Uterus (tissue), 4 donors: ENCODE measurements at places on chromosomes 11 and 22. TPM values are rescaled to one million over a fixed set of nuclear protein-coding genes. Genes with fewer than 3 reads are reported as not detected.
A peak's percentile ranks its signal among the peaks of the same experiment; 100 is the strongest.

Gene NECTIN1
- total RNA-seq = 1.3 TPM

Gene LINC01488
- not detected for total RNA-seq

Gene SPON1
- 22.5 TPM for total RNA-seq

Gene MIAT
- 5.3 TPM for total RNA-seq

Gene P2RY6
- 0.76 TPM for total RNA-seq

Gene RAB36
- 18.2 TPM for total RNA-seq

Gene CHCHD10
- total RNA-seq = not detected

Gene BARX2
- not detected for total RNA-seq

Gene MPPED2
- 16.3 TPM for total RNA-seq

Gene WNT11
- 16.7 TPM for total RNA-seq

Gene PGA5
- total RNA-seq = not detected

Gene OR2D2
- total RNA-seq = not detected

Gene HBG1
- not detected for total RNA-seq

GRCh38 chr22:19103880-19104821 lies 18.1 kb downstream of the DGCR2 start:
- H3K4me3 ChIP-seq = no peak overlapping the region
- no peaks in the 10 kb centered on the region for H3K27me3 ChIP-seq
- no peak for DNase-seq
- H3K4me1 ChIP-seq = no peaks in the 10 kb centered on the region

DNA sequence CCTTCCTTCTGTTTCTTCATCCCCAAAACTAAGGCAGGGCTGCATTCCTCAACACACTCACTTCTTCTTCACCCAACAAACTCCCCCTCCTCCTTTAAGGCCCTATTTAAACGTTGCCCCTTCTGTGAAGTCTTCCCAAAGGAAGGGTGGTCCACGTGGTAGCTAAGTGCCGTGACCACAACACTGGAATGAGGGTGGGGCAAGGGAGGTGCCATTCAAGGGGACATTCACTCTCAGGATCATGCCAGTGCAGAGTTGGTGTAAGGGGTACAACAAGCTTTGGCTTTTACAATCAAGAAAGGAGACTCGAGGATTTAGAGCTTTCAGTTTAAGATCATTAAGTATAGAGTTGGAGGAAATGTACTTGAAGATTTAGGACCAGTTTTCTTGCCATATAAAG lies 8.0 kb upstream of the MS4A10 start:
- no peak overlapping the region for H3K4me3 ChIP-seq
- no peaks in the 10 kb centered on the region for H3K27me3 ChIP-seq
- no peak overlapping the region for H3K27ac ChIP-seq
- no peaks in the 10 kb centered on the region for H3K36me3 ChIP-seq
- no peaks in the 10 kb centered on the region for H3K4me1 ChIP-seq
- DNase-seq = no peak

DNA sequence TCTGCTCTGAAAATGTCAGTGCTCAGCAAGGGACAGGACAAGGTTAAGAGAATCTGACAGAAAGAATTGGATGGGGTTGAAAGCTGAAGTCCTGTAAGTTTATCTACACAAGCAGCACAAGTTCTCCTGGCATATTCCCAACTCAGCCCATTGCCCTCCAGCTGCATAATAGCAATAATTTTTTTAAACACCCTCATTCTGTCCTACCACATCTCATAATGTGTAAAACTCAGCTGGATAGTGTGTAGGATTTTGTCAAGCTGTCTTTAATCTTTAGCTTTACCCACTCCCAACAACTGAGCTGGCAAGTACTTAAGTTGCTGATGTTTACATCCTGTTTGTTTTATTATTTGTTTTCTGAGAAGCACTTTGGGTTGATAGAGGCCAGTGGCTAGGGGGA lies 158.9 kb downstream of the CADM1 start:
- H3K4me1 ChIP-seq = no peaks in the 10 kb centered on the region
- H3K27me3 ChIP-seq = no peaks in the 10 kb centered on the region
- H3K4me3 ChIP-seq = no peak overlapping the region
- no peak overlapping the region for H3K27ac ChIP-seq

GRCh38 chr11:93651052-93651451 lies 10.4 kb upstream of the CEP295 start:
- H3K27me3 ChIP-seq = no peaks in the 10 kb centered on the region
- no peak overlapping the region for H3K27ac ChIP-seq
- no peak for DNase-seq
- no peaks in the 10 kb centered on the region for H3K4me1 ChIP-seq
- no peak overlapping the region for H3K4me3 ChIP-seq
- H3K36me3 ChIP-seq = no peaks in the 10 kb centered on the region

DNA sequence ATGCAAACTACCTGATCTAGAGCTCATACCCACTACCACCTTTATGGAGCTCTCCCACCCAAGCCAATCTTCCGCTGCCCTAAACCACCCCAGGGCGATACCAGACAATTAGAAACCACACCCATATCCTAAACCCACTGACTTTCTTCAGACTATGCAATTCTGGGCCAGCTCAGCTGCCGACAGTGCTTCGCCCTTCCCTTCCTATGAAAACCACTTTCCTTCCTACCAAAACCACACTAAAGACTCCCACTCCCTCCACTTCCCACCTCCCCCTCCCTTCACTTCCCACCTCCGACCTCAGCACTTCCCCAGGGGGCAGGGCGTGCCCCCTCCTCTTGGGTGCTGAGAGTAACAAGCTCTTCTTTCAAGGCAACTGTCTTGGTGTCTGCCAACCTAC lies 25.1 kb downstream of the B3GAT1 start:
- H3K4me1 ChIP-seq = no peaks in the 10 kb centered on the region
- H3K4me3 ChIP-seq = no peak overlapping the region
- no peak for DNase-seq
- H3K27ac ChIP-seq = no peak overlapping the region

GRCh38 chr22:24337894-24338645 lies 67.4 kb downstream of the SPECC1L start:
- no peak overlapping the region for H3K27ac ChIP-seq
- H3K4me3 ChIP-seq = no peak overlapping the region
- H3K4me1 ChIP-seq = no peaks in the 10 kb centered on the region
- DNase-seq = no peak
- no peaks in the 10 kb centered on the region for H3K27me3 ChIP-seq
- no peaks in the 10 kb centered on the region for H3K36me3 ChIP-seq

GRCh38 chr11:75350122-75350742 lies 1.2 kb downstream of the ARRB1 start:
- peaks cover 11% of the 10 kb centered on the region for H3K4me1 ChIP-seq
- DNase-seq = no peak
- peak overlapping the region; percentile 45 for H3K4me3 ChIP-seq
- peak overlapping the region; percentile 88 for H3K27ac ChIP-seq
- H3K36me3 ChIP-seq = no peaks in the 10 kb centered on the region

- no peak for DNase-seq
- H3K36me3 ChIP-seq = no peaks in the 10 kb centered on the region
- no peak overlapping the region for H3K4me3 ChIP-seq
- H3K27me3 ChIP-seq = no peaks in the 10 kb centered on the region
- H3K27ac ChIP-seq = peak overlapping the region; percentile 49
These were observed 19.9 kb downstream of the CTNND1 start for GRCh38 chr11:57781529-57781943.

DNA sequence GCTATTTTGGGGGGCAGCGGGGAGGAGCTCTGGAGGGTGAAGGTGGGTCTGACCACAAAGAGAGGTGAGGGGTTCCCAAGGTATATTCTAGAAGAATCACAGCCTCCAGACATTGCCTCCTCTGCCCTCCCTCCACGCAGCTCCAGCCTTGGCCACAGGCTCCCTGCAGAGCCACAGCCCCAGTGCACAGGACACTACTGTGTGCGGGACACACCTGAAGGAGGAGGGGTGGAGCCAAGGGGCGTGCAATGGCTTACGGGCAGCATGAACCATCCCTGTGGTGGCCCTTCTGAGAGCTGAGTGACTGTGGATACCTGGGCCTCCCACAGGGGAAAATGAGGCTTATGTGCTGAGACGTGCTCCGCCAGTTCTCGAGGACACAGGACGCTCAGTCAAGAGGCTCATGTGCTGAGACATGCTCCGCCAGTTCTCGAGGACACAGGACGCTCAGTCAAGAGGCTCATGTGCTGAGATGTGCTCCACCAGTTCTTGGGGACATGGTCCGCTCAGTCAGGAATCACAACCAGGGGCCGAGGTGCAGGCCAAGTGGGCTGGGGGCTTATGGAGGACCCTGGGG lies 417.3 kb downstream of the SHANK2 start:
- H3K36me3 ChIP-seq = no peaks in the 10 kb centered on the region
- no peak for DNase-seq
- no peaks in the 10 kb centered on the region for H3K27me3 ChIP-seq
- H3K4me3 ChIP-seq = no peak overlapping the region
- no peaks in the 10 kb centered on the region for H3K4me1 ChIP-seq

DNA sequence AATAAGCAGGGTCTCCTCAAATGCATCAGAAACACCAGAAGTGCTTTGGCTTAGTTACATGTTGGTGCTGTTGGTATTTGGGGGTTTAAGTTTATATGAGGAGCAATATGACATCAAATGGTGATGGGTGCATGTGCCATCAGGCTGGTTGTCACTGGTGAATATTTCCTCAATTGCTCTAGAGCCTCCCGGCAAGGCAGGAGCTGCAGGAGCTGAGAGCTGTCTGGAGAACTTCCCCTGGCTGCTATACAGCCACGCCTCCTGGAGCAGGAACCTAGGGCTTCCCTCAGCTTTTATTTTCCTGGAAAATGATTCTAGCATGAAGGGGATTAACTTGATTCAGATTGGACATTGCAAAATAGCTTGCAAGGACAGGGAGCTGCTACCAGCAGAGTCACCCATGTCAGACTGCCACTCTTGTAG lies 15.8 kb downstream of the IGLL5 start:
- no peak for DNase-seq
- no peaks in the 10 kb centered on the region for H3K36me3 ChIP-seq
- H3K4me3 ChIP-seq = no peak overlapping the region
- H3K27me3 ChIP-seq = no peaks in the 10 kb centered on the region
- H3K4me1 ChIP-seq = no peaks in the 10 kb centered on the region
- H3K27ac ChIP-seq = no peak overlapping the region

- no peak for DNase-seq
- H3K27me3 ChIP-seq = no peaks in the 10 kb centered on the region
- H3K4me3 ChIP-seq = no peak overlapping the region
These were observed 32.0 kb downstream of the TMEM123 start for GRCh38 chr11:102420547-102420946.

- no peak for DNase-seq
- no peaks in the 10 kb centered on the region for H3K36me3 ChIP-seq
- H3K27me3 ChIP-seq = no peaks in the 10 kb centered on the region
- no peaks in the 10 kb centered on the region for H3K4me1 ChIP-seq
- H3K27ac ChIP-seq = no peak overlapping the region
These were observed 64.6 kb downstream of the LINC01488 start for GRCh38 chr11:69545976-69546617.

GRCh38 chr11:47980907-47981621 lies 705 bp downstream of the PTPRJ start:
- no peaks in the 10 kb centered on the region for H3K36me3 ChIP-seq
- H3K27ac ChIP-seq = peak overlapping the region; percentile 55
- peaks cover 14% of the 10 kb centered on the region for H3K4me1 ChIP-seq
- peak overlapping the region; percentile 72 for H3K4me3 ChIP-seq
- no peaks in the 10 kb centered on the region for H3K27me3 ChIP-seq

GRCh38 chr22:35310556-35311550 lies 11.2 kb downstream of the TOM1 start:
- no peak overlapping the region for H3K4me3 ChIP-seq
- H3K4me1 ChIP-seq = no peaks in the 10 kb centered on the region
- no peak overlapping the region for H3K27ac ChIP-seq
- no peak for DNase-seq
- no peaks in the 10 kb centered on the region for H3K27me3 ChIP-seq

- DNase-seq = no peak
- no peak overlapping the region for H3K27ac ChIP-seq
- H3K4me3 ChIP-seq = no peak overlapping the region
- peaks cover 14% of the 10 kb centered on the region for H3K4me1 ChIP-seq
- H3K36me3 ChIP-seq = no peaks in the 10 kb centered on the region
- no peaks in the 10 kb centered on the region for H3K27me3 ChIP-seq
These were observed 54.0 kb downstream of the RTN4R start for GRCh38 chr22:20213833-20214708.
